ENCODE measurements at places on chromosomes 3 and 15. TPM values are rescaled to one million over a fixed set of nuclear protein-coding genes. Genes with fewer than 3 reads are reported as not detected.

DNA sequence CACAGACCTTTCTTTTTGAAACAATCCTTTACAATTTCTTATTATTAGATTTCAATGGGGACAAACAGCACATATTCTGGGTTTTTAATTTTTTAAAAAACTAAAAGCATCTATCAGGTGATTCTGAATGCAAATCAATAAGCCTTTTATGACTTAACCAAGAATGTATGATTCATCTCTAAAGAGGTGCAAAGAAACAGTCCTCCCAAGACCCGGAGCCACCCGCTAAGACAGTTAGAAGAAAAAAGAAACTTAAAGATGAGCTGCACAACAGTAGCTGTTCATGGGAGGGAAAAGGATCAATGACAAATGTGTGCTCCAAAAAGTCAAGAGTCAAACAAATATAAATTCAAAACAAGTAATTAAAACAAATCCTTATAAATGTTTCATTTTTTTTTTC lies 319.5 kb downstream of the THSD4 start:
- no peak for DNase-seq
- H3K27me3 ChIP-seq: no peaks in the 10 kb centered on the region

Gene ISLR2
- total RNA-seq: 0.81 TPM

DNA sequence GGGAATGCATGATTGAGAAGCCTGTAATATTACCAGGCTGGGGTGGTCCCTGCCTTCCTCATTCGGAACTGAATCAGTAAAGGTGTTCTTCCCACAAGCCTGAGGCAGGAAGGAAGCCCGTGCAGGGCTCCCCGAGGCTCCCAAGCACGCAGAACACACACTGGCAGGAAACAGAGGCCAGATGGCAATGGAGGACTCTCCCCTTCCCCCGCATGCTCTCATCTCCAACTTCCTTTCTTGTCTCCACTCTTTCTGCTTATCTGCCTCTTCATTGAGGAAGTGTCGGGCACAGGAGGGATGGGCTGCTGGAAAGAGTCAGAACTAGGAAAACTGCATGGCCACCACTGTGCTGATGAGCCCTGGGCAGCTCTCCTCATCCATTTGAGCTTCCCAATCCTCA lies 123.5 kb downstream of the NUP210 start:
- H3K27me3 ChIP-seq: no peaks in the 10 kb centered on the region
- peak; percentile 41 for DNase-seq
- H3K36me3 ChIP-seq: no peaks in the 10 kb centered on the region
- H3K27ac ChIP-seq: no peak overlapping the region
- no peak overlapping the region for H3K4me3 ChIP-seq

DNA sequence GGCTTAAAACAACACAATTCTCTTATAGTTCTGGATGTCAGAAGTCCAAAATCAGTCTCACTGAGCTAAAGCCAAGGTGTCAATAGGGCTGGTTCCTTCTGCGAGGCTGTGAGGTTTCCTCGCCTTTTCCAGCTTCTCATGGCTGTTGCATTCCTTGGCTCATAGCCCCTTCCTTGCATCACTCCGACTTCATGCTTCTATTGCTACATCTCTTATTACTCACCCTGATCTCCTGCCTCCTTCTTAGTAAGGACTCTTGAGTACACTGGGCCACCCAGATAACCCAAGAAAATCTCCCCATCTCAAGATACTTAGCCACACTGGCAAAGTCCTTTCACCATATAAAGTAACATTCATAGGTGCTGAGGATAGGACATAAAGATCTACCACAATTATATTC lies 193.9 kb downstream of the ADAMTS17 start:
- H3K27me3 ChIP-seq: no peaks in the 10 kb centered on the region
- H3K36me3 ChIP-seq: no peaks in the 10 kb centered on the region
- no peak for DNase-seq
- no peak overlapping the region for H3K27ac ChIP-seq
- no peak overlapping the region for H3K4me3 ChIP-seq

- H3K36me3 ChIP-seq: no peaks in the 10 kb centered on the region
- DNase-seq: no peak
- H3K27ac ChIP-seq: no peak overlapping the region
- no peaks in the 10 kb centered on the region for H3K4me1 ChIP-seq
Measured at GRCh38 chr15:50906954-50907600, 1.4 kb upstream of the AP4E1 start.

DNA sequence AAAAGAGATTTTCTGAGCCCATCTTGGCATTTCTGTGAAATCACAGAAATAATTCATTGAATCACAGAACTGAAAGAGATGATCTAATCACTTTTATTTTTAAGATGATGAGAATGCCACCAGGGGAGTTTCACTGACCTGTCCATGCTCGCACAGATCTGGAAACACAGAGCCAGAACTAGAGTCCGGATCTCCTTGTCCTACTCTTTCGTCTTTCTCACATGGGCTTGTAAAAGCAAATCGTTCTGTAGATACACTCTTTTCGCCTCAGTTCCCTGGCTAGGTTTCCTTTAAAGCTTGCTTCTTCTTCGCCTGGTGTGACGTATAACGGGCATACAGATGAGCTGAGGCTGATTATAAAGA lies 122.5 kb upstream of the SPRED1 start:
- no peaks in the 10 kb centered on the region for H3K27me3 ChIP-seq

Gene EPHB1
- 3.6 TPM for total RNA-seq

GRCh38 chr3:102979191-102979590 lies 544.4 kb downstream of the ZPLD1 start:
- no peak overlapping the region for H3K27ac ChIP-seq
- no peak for DNase-seq
- H3K27me3 ChIP-seq: no peaks in the 10 kb centered on the region
- H3K36me3 ChIP-seq: no peaks in the 10 kb centered on the region
- no peak overlapping the region for H3K4me3 ChIP-seq
- H3K4me1 ChIP-seq: peaks cover 2% of the 10 kb centered on the region

Gene ACSBG1
- total RNA-seq: not detected

DNA sequence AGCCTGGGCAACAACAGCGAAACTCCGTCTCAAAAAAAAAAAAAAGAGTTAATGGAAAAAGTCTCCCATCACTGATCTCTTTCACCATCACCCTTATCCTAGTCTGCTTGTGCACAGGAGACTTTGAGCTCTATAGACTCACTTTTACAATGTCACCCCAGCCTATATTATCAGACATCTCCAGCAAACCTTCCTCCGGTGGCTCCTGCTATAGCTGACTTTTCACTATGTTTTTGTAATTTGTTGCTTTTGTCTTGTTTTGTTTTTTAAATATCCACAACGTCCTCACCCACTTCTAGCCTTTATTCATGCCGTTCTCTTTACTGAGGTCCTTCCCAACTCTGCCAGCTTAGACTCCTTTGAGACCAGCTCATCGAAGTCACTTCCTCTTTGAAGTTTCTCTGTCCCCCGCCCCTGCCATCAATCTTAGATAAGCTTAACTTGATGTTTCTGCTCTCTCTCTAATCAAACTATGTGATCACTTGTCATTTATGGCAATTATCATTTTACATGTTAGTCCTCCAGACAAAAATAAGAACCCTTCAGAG lies 82.7 kb upstream of the CHD2 start:
- no peak overlapping the region for H3K4me3 ChIP-seq
- H3K36me3 ChIP-seq: no peaks in the 10 kb centered on the region
- no peaks in the 10 kb centered on the region for H3K27me3 ChIP-seq
- no peak for DNase-seq

GRCh38 chr3:113630956-113631542 lies 65.4 kb downstream of the USF3 start:
- H3K27me3 ChIP-seq: no peaks in the 10 kb centered on the region
- DNase-seq: no peak
- no peak overlapping the region for H3K27ac ChIP-seq
- H3K36me3 ChIP-seq: no peaks in the 10 kb centered on the region

DNA sequence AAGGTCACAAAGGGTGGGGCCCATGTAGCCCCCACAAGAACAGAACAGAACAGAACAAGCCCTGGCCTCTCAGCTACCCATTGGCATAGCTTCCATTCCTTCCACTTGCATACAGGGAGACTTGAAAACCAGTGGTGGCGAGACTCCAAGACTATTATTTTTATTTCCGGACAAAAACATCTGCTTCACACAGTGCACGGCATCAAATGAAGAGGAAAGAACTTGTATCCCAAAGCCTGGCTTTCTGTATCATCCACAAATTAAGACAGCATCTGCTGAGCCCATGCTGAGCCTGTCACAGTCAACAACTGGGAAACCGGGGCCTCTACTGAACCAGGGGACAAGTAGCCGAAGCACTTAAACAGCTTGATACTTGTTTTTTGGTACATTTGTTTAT lies 56.0 kb downstream of the CLEC3B start:
- DNase-seq: no peak
- H3K27ac ChIP-seq: no peak overlapping the region
- H3K27me3 ChIP-seq: no peaks in the 10 kb centered on the region
- H3K36me3 ChIP-seq: no peaks in the 10 kb centered on the region
- no peak overlapping the region for H3K4me3 ChIP-seq

Gene CLDN18
- total RNA-seq: not detected

- no peaks in the 10 kb centered on the region for H3K27me3 ChIP-seq
- H3K4me3 ChIP-seq: no peak overlapping the region
- no peak overlapping the region for H3K27ac ChIP-seq
- peaks cover 2% of the 10 kb centered on the region for H3K4me1 ChIP-seq
- no peak for DNase-seq
- H3K36me3 ChIP-seq: peaks cover 3% of the 10 kb centered on the region
Measured at GRCh38 chr15:70672081-70672480, 91.3 kb downstream of the UACA start.

Gene CTXN2
- total RNA-seq: not detected

- DNase-seq: peak; percentile 69
- no peaks in the 10 kb centered on the region for H3K4me1 ChIP-seq
- no peaks in the 10 kb centered on the region for H3K36me3 ChIP-seq
- H3K27ac ChIP-seq: no peak overlapping the region
Measured at GRCh38 chr3:42498791-42499477, 3.5 kb upstream of the VIPR1 start.

DNA sequence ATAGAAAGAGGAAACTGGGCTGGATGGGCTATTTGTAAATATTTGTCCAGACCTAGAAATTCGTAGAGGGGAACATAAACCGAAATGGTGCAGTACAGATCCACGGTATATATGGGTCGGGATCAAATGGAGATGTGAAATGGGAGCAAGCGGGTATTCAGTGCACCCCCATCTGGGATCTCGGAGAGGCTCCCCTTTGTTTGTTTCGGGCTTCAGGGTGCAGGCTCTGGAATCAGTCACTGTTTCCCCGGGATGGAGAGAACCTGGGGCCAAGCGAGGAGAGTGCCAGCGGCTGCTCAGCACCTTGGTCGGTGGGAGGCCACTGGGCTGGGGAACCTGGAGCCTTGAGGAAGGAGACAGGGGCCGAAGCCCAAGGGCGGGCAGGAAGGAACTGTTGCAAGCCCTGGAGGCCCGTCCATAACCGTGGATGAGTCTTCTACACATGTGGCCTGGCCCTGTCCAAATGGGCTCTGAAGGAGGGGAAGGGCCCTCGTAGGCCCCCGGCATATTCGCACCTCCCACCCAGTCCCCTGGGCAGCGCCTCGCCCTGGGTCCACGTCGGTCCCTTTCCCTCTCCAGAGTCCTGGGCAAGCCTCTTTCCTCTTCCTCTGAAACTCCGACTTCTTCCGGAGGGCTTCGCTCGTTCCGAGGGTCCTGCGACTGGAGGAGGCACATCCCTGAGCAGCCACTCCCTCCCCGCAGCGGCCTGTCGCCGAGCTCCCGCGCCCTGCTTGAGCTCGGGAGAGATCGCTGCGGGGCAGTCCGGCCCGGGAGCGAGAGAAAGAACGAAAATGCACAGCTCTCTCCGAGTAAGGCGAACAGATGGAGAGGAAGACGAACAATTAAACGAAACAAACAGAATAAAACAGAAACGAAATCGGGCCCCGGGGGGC lies 3.0 kb downstream of the ISL2 start:
- H3K4me3 ChIP-seq: no peak overlapping the region
- H3K27ac ChIP-seq: no peak overlapping the region
- H3K4me1 ChIP-seq: no peaks in the 10 kb centered on the region
- no peaks in the 10 kb centered on the region for H3K27me3 ChIP-seq
- no peak for DNase-seq

Gene SCAANT1
- not detected for total RNA-seq

Gene PTH1R
- 6.7 TPM for total RNA-seq

DNA sequence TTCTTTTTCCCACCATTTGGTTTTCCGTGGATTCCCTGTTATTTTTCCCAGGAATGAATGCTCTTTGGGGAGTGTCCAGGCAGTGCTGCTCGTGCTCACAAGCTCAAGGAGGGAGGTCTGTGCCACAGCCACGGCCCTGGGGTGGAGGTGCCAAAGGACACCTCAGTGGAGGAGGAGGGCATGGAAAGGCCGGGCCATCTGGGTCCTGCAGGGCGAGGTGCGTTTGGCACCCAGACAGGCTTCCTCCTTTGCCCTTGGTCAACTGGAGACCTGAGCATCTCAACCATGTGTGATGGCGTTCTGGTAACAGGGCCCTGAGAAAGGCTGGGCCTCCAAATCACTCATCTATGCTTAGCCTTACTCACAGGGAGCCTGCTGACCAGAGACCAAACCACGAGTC lies 25.4 kb downstream of the KY start:
- H3K4me1 ChIP-seq: no peaks in the 10 kb centered on the region
- no peaks in the 10 kb centered on the region for H3K27me3 ChIP-seq
- no peak for DNase-seq
- H3K4me3 ChIP-seq: no peak overlapping the region
- H3K36me3 ChIP-seq: peaks cover 2% of the 10 kb centered on the region

GRCh38 chr3:14847613-14848541 lies 29.1 kb downstream of the FGD5 start:
- H3K27ac ChIP-seq: no peak overlapping the region
- H3K27me3 ChIP-seq: no peaks in the 10 kb centered on the region
- H3K4me3 ChIP-seq: no peak overlapping the region
- H3K4me1 ChIP-seq: no peaks in the 10 kb centered on the region

- peak; percentile 55 for DNase-seq
- no peaks in the 10 kb centered on the region for H3K36me3 ChIP-seq
- H3K4me3 ChIP-seq: no peak overlapping the region
- no peaks in the 10 kb centered on the region for H3K27me3 ChIP-seq
- H3K27ac ChIP-seq: no peak overlapping the region
- no peaks in the 10 kb centered on the region for H3K4me1 ChIP-seq
Measured at GRCh38 chr3:27714692-27715453, 7.2 kb downstream of the EOMES start.

- no peaks in the 10 kb centered on the region for H3K36me3 ChIP-seq
- H3K27ac ChIP-seq: no peak overlapping the region
- no peaks in the 10 kb centered on the region for H3K27me3 ChIP-seq
- no peaks in the 10 kb centered on the region for H3K4me1 ChIP-seq
- DNase-seq: no peak
Measured at GRCh38 chr15:41564286-41564959, 5.4 kb downstream of the TYRO3 start.

DNA sequence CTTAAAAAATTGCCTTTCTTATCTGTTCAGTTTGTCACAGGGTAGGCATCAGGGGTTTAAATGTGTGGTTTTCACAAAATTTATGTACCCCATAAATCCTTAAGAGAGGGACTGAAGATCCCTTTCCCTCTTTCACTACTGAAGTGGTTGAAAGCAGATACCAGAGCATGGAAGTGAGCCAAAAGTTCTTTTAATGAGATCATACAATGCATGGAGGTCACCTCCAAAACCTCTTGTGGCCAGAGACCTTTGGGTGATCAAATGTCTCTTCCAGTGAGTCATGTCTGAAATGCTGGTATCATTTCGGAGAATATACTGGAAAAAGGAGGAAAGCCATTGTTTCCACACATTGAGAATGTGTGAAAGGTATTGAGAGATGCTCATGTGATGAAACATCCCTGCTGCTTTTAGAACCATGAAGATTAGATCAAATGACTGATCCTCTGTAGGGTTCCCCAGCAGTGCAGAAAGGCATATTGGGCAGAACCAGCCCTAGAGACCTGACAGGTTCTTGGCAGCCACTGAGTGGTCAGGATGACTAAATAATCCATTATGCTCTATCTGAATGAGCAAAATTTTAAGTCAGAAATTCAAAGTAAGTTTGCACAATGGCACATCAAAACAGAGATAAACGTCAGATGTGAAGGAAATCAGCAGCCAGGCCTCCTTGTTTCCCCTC lies 165.8 kb upstream of the SLC2A2 start:
- DNase-seq: no peak
- no peaks in the 10 kb centered on the region for H3K27me3 ChIP-seq
- H3K27ac ChIP-seq: no peak overlapping the region
- no peaks in the 10 kb centered on the region for H3K4me1 ChIP-seq
- no peaks in the 10 kb centered on the region for H3K36me3 ChIP-seq
